HCEC 1CT (cell line): ENCODE measurements at places on chromosomes 7 and 10.

DNA sequence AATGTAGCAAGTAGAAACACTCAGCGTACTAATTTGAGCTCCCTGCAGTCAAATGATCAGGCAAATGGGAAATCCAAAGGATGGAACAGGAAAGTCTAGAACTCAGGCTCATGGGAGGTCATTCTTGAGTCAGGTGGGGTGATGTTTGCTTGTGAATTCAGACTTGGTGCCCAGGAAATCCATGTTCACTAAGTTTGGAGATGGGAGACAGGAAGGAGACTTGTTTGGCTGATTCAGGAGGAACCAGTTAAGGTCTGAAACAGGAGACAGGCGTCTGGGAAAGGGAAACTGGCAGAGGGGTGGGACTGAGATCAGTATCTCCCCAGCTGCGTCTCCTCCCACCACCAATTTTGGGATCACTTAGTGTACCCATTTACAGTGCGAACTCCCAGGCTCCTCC, 38.4 kb upstream of the ZNF438 start:
- no peak for DNase-seq

DNA sequence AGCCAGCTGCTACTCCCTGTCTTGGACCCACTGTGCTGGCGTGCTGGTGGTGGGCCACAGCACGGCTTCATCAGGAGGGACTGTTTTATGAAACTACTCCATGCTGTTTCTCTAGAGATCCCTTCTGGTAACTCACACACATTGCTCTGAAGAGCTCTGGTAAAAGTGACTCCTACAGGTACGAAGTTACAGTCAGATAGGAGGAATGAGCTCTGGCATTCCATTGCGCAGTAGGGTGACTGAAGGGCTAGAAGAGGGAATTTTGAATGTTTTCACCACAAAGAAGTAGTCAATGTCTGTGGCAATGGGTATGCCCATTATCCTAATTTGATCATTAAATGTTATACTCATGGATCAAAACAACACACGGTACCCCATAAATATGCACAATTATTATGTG, 609 bp downstream of the MAT1A start:
- no peak for DNase-seq

DNA sequence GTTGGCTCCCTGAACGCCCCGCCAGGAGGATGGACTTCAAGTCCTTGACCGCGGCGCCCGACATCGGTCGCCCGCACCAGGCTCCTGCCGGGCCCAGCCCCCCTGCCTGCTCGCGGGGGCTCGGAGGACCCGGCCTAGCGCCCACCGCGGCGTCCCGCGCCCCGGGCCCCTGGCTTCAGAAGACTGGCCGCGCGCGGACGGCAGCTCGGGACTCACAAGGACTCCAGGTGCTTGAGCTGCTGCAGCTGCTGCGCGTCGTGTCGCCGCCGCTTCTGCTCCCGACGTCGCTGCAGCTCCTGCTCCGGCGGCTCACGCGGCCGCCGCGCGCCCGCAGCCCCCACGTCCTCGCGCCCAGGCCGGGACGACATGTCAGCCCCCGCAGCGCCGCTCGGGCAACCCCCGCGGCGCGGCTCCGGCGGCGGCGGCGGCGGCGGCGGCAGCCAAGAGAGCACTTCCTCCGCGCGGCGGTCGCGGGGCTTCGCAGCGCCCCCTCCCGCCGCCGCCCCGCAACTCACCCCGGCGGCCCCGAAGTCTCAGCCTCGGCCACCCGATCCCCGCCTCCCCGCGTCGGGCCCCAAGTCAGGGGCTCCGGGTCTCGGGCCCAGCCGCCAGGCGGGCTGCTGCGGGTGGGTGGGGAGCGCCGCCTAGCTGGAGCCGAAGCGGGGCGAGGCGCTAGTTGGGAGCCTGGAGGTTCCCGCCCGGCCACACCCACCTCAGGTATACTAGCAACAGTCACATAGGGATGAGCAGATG, at the start of gene RP9:
Gene RP9 (minus strand): TSS at position 400 of the 753 bp plus-strand sequence. CDS start 32 bp downstream, at position 368.
- DNase-seq = peak; percentile 73

DNA sequence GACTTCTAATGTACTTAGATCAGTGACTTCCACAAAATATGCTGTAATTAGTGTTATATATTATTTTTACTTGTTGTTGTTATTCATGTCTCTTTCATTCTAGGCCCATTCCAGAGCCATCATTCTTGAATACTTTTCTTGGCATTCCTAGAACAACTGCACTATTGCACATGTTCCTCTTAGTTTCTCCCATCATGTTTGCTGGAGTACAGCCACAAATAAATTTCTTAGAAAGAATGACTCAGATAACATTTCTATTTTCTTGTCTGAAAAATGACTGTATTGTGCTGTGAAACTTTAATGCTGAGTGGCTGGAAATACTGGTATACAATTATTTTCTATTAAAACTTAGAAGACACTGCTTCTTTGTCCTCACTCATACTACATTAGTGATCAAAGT, 651.0 kb upstream of the STEAP1 start:
- DNase-seq = no peak

DNA sequence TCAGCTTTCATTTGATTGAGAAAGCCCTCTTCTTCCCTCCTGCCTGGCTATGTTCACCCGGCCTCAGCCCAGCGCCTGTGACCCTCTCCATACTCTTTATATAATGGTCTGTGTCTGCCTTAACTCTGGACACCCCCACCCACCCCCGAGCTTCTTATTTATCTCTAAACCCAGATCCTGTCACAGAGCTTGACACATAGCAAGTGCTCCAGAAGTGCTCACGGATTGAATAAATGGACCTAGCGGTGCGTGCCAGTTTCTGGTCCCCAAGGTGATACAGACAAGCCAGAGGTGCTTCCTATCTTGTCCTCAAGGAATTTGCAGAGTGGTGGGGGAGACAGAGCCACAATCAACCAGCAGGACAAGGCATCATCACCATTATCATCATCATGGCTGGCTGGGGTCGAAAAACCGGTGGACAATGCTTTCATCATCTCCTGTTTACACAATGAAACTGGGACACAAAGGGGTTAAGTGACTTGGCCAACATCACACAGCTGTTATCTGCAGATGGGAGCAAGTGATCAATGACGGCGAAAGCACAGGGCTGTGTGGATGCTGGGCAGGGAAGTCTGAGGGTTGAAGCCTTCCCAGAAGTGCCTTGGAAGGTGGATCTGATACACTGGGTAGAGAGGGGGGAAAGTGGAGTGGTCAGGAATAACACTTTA, 2.2 kb upstream of the LOXL4 start:
- no peak for DNase-seq

- DNase-seq = no peak
Observed at GRCh38 chr7:131570401-131570800, 14.0 kb upstream of the PODXL start.

DNA sequence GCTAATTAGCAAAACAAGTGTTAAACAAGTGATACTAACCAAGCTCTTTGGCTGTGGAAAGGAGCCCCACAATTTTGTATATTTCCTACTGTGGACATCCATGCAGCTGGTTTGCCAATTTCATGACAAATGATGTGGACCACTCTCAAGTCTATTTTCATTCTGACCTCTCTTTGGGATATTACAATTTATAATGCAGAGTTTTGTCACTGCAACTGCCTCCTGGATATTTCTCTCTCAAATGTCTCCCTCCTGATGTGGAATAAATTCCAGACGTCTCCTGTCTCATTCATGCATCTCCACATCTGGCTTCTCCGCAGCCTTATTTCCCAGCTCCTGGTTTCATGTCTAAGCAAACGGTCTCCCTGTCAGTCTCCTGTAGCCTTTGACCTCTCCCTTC, 80.6 kb upstream of the RHEB start:
- peak; percentile 11 for DNase-seq

DNA sequence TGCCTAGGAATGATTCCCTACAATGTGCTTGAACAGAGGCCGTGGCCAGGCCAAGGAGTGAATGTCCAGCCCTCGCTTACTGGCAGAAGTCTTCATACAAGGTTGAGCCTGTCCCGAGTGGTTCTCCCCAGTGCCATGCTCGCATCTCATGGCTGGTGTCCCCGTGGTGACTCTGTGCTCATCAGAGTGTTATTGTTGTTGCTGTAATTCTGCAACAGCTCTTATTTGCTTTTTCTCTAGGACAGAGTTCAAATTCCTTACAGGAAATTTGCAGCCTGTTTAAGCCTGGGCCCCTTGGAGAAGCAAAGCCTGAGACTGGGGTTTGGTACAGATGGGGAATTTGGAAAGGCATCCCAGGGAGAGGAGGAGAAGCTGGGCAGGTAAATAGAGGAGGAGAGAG, 157.7 kb upstream of the PRR15 start:
- no peak for DNase-seq

GRCh38 chr10:110672580-110672919, 28.4 kb downstream of the RBM20 start:
- DNase-seq = no peak

GRCh38 chr7:1520539-1521234, 9.8 kb upstream of the MAFK start:
- peak; percentile 69 for DNase-seq

GRCh38 chr10:129253161-129253864, 213.7 kb upstream of the MGMT start:
- no peak for DNase-seq

GRCh38 chr7:96701258-96701657, 8.4 kb downstream of the SEM1 start:
- no peak for DNase-seq

GRCh38 chr10:3701491-3701890, 83.5 kb downstream of the KLF6 start:
- no peak for DNase-seq

GRCh38 chr10:21406595-21407193, 118.8 kb downstream of the SKIDA1 start:
- peak; percentile 18 for DNase-seq

DNA sequence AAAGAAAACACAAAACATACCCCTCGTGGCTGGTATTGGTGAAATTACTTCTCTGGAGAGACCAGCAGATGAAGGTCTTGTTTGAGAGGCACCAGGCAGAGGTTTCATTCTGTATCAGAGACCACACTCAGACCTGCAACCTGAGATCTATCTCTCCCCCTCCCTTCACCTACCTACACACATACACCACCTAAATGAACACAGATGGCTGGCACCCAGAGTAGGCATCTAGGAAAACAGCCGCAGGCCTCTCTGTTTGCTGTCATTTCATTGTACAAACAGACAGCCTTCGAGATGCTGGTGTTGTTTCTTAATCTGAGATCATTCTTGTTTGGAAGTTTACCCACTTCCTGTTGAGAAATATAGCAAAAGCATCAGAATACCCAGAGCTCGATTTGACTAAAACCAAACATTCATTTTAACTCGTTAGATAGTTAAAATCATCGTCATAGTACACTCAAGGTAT, 173.9 kb upstream of the SLC25A13 start:
- no peak for DNase-seq

DNA sequence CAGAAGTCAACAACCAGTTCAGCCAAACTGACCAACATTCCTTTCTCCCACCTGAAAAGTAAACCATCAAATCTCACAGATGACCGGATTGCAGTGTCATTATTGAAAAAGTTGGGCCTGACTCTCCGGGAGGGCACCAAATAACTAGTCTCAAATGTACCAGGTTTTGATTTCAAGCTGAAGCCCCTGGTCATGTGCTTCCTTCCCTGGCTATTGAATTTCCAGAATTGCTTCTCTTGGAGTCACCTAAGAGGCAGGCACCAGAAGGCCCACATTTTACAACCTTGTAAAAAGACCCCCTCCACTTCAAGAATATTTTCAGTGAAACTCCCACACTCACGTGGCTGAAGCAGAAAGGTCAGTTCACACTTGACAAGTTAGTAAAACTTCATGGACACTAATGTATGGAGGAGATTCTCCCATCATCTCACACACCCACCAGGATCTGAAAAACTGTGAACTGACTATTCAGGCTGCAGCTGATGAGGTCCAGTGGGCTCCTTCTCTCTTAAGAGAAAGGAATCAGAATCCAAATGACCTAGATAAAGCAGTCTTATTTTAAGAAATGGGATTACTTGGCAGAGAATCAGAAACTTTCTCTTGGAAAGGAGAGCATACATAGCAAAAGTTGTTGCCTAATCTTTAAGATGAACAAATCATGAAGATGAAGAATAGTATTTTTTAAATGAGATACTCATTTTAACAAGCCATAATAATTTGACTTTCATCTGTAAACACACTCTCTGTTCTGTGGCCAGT, 53.6 kb downstream of the DLD start:
- no peak for DNase-seq

DNA sequence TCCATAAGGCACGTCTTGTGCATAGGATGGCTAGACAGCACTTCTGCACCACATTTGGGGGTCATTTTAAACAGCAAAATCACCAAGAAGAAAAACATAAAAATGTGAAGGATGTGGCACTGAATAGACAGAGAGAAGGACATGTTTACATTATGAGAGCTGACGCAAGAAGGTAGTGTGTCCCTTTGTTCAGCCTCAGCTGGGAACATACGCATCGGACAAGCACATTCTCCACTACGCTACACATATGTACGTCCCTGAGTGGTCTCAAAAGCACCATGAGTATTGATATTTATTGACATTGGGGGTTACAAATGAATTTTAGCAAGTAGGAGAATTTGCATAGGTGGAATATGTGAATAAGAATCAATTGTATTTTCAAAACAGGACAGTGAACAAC, 20.2 kb downstream of the DDC start:
- DNase-seq = no peak

DNA sequence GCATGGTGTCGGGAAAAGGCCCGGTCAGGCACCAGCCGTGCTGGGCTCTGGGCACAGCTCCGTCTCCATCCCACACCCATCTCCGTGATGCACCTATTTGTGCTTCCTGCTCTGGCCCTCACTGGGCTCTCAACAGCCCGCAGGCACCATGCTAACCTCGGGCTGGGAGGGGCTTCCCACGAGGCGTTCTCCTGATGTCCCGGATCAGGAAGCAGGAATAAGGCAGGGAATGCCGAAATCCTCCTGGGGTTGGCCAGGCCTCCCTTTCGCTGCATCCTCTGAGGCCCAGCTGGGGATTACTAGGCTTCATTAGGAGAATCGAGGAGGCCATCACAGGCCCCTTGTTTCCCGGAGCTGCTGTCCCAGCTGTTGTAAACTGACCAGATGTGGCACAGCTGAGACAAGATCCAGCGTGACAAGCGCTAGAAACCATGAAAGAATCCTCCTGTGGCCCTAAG, 72.0 kb downstream of the FAM53B start:
- DNase-seq = no peak

- no peak for DNase-seq
Observed at GRCh38 chr7:1695800-1696454, 25.9 kb downstream of the ELFN1 start.

- DNase-seq = no peak
Observed at GRCh38 chr7:2086229-2086628, 146.5 kb downstream of the MAD1L1 start.

DNA sequence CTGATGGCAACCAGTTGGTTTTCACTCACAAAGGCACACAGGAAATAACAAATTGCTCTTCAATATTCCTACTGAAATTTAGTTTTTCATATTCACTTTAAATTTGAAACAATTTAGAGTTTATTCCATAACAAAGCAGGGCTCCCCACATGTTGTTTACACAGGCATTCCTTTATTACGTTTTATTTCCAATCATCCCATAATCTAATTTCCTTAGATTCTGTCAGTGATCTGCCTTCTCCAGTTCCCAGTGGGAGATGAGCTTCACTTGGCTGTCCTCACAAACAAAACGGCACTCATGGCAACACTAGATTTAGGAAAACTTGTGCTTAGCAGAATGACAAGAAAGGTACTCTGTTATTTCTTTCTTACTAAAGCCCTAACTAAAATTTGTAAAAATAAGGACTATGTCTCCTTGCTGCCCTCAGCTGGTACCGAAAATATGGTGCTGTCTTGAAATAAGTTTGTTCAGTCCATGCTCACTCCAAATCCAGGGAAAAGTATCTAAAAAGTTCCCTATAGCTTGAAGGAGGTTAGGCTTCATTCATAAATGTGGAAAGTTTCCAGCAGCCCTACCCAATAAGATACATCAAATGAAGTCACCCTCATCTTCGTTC, 23.0 kb downstream of the PHYH start:
- peak; percentile 9 for DNase-seq
